ENCODE measurements at places on chromosomes 2 and 18.

DNA sequence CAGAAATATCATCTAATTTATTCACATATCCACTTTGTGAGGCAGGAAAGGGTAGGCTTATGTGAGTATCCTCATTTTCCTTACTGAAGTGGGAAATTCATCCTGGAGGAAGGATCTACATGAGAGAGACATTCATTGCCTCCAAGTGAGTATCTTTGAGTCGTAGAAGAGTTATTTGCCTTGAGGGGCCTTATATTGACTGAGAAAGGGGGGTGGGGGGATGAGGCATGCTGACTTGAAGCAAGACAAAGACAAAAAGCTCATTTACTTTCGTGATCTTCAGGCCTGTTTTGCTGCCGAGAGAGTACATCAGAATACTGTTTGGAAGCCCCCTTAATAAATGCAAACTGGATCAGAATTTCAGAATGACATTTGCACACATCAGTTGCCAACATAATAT is 17.6 kb upstream of the NEDD4L start:
- DNase-seq: no peak

DNA sequence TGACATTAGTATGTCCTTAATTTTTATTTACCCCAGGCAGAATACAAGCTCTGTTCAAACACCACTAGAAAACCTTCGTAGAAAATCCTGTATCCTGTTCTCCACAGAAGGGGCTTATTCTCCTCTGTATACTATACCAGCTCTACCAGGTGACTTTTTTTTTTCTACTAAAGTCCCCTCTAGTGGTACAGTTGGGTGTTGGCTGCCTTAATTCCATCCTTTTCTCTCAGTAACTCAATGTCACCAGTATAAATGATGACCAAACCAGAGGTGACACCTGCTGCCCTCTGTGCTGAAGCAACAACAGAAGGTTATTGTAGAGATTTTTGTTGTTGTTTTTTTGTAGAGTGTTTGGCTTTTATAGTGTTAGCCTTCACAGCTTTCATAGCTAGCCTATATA is 1322.0 kb downstream of the LRP1B start:
- DNase-seq: no peak

GRCh38 chr2:62568983-62569837 is 63.2 kb upstream of the TMEM17 start:
- DNase-seq: no peak

- DNase-seq: no peak
Measured at GRCh38 chr2:164778723-164779122, 62.9 kb downstream of the COBLL1 start.

DNA sequence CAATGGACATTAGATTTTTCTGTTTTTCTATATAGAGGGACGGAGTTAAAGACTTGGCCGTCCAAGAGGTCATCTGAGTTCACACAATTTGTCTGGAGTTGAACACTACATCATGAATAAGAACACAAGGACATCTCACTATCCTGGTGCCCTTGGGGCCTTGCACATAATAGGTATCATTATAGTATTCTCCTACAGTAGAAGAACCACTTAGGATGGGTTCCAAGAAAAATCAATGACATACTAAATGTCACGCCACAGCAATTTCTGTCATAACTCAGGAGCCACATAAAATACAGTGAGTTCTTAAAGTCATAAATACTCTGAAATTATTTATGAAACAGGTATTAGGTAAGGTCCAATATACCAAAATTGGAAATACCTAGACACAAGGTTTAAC is 154.4 kb downstream of the NCKAP5 start:
- no peak for DNase-seq

- no peak for DNase-seq
Measured at GRCh38 chr18:61973273-61974115, 80.7 kb upstream of the RNF152 start.

GRCh38 chr2:98560256-98560771 is 48.0 kb downstream of the COA5 start:
- no peak for DNase-seq

- DNase-seq: no peak
Measured at GRCh38 chr2:46388881-46389280, 90.5 kb upstream of the TMEM247 start.

DNA sequence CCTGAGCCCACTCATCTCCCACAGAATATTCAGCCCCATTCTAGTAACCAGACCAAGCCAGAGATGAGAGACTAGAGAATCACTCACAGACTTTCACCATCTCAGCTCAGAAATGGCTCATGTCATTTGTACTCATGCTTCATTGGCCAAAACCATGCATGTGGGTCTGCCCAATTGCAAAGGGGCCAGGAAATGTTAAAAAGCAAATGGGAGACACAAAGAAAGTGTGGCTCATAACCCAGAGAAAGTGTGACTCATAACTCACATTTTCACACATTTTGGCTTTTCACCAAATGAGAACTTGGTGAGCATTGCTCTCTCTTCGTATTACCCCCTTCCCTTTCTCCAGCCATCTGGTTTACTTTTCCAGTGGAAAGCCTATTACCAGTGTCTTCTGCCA is 66.2 kb downstream of the MDH1 start:
- no peak for DNase-seq

GRCh38 chr2:77310416-77310815 is 211.8 kb downstream of the LRRTM4 start:
- DNase-seq: no peak

DNA sequence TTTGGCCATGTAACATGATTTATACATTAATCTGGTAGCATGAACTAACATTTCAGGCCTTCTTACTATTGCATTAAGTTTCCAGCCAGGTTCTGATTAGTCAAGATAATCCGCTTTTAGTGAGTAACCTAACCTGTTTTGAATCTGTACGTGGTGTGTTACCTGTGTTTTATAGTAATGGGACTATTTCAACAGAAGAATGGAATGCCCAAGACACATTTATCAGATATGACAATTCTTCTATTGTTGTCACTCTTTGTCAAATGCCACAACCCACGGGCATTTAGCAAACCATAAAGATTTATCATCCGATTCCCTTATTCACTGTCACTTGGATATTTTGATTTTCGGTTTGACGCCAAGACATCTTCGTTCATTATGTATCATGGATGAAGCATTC is 117.9 kb downstream of the ETAA1 start:
- DNase-seq: no peak

DNA sequence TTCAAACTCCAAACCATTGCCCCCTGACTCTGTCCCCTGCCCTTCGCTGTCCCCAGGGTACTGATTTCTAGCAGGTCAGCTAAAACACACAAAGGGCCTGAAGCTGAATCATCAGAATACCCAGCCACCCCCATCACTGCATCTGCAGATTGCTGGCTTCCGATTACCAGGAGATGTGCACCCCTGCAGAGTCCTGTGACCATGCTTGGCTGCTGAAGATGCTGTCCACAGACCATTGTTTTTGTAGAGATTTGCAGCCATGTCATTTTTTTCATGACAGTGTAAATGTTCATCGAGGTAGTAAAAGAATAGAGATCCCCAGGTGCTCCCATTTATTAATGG is 463.3 kb downstream of the STK39 start:
- DNase-seq: no peak

DNA sequence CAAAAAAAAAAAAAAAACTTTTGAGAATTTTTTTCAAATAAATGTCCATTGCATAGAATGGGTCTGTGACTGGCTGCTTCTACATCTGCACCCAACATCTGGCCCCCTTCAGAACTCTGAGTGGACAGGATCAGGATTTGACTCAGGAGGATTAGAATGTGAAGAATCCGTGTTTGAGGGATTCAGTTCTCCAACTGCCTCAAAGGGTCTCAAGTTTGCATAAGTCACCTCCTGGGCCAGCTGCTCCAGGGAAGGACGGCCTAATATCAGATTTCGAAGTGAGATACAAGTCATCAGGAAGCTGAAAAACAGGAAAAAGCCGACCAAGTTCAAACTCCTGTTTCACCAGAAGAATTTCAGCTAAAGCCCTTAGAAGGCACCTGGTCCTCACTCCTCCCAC is 10.9 kb downstream of the MAT2A start:
- DNase-seq: no peak

GRCh38 chr2:179796213-179797007 is 65.0 kb downstream of the ZNF385B start:
- no peak for DNase-seq

DNA sequence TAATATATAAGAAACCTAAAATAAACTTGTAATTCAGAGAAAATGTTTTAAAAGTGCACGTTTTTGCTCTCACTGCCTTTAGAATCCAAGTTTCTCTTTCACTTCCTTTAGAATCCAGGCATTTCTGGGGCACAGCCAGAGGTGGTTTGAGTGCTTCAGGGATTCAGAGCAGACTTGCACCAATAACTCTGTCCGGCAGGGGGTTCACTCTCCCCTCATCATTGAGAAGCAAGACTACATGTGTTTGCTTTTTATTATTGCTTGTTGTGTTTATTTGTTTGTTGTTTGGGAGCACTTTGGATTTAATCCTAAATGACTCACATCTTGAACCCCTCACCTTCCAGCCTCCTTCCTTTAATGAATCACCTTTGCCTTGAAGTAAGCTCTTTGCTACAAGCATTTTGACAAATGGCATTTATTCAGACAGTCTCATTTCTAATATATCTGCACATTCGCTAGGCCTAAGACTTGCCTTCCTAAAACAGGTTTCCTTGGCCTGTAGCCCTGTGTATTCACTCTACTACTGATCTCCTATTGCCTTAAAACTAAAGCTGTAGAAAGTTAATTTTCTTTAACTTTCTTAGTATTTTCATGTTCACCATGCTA is 233.5 kb upstream of the ATP5MC3 start:
- DNase-seq: no peak

DNA sequence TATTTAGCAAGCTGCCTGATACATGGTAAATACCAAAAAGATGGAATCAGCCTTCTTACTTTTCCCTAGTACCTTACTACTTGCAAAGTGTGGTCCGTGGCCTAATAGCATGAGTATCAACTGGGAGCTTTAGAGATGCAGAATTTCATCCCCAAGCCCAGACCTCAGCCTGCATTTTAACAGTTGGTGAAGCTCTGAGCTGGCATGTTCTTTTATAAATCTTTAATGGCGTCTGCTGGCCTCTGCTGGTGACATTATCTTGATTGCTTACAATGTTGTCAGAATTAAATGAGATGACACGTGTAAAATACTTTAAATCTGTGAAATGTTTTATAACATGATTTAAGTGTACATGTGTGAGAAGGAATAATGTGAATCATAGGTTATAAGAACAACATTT is 115.1 kb upstream of the NOSTRIN start:
- no peak for DNase-seq

DNA sequence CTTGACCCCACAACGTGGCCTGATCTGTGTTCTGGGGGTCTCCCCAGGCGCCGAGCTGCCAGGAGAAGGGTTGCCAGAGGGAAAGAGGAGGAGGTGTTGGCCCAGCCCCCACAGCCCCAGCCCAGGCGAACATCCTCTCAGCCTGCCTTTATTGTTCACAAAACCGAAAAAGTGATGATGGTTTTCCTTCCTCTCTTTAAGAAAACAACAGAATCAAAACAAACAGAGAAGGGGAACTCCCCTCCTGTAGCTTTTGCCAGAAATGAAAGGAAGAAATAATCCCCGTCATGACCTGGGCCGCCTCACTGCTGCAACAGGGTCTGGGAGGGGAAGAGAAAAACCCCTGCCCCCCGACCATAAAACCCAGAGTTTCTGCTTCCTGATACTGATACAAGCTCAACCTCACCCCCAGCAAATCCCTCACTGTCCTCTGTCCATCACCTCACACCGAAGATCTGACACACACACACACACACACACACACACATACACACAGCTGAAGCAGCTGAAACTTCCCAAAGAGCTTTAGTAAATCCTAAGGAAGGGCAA is 52.0 kb downstream of the ZFP36L2 start:
- peak; percentile 74 for DNase-seq

- DNase-seq: no peak
Measured at GRCh38 chr2:100745604-100746003, 74.3 kb upstream of the NPAS2 start.

- no peak for DNase-seq
Measured at GRCh38 chr18:6835345-6835744, 105.8 kb downstream of the ARHGAP28 start.

- no peak for DNase-seq
Measured at GRCh38 chr2:64865831-64866345, 123.3 kb upstream of the SLC1A4 start.

DNA sequence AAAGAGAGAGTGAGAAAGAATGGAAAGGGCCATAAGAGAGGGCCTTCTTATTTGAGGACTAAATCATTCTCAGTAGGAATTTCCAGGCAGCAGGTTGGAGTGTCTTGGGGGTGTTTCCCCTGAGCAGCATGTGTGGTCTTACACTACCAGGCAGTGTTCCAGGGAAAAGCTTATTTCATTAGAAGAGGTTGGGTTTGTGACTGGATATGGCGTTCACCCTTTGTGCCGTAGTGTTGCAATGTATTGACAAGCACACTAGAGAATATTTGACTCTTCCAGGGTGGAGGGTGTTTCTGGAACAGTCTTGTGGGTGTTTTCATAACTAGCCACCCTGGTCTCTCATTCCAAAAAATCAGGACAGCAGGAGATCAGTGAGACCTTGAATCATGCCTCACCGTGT is 105.5 kb downstream of the NRP2 start:
- DNase-seq: no peak

GRCh38 chr2:195664528-195664927 is 7.5 kb downstream of the SLC39A10 start:
- no peak for DNase-seq

- DNase-seq: peak; percentile 64
Measured at GRCh38 chr2:104853534-104854497, at the start of gene POU3F3. TSS of gene POU3F3 (plus strand) at chr2:104854115. CDS start at chr2:104855511, 1,396 bp downstream.

DNA sequence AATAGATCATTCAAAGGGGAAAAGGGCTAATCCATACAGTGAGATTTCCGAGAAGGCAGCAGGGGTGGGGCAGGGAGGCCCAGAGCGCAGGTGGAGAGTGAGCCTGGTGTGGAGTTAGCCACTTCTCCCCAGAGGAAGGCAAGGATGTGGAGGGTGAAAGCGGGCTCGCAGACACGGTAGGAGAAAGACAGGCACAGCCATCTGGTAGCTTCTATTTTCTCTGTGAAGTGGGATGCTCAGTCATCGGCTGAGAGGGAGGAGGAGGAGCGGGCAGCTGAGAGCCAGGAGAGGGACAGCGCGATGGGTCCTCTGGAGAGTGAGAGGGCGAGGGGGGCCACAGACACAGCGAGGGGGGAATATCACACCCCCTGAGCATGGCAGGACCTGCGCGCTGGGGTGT is 153.3 kb upstream of the NDUFV2 start:
- DNase-seq: no peak

GRCh38 chr2:228646061-228646460 is 464.6 kb upstream of the SPHKAP start:
- no peak for DNase-seq

DNA sequence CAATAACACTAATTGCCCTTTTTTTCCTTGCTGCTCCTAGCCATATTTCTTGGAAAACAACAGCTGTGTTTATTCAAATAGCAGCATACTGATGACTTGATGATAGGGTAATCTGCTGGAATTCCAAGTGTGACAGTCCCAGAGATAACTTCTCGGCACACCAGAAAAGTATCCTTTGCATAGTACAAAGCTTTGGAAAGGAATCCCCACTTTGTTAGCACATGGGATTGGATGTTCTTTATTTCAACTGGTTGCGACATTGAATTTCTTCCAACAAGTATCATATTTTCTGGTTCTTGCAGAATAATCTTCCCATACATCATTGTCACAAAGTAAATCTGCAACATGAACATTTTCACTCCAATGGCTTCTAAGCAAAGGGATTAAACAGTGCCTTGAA is 445.8 kb upstream of the ACVR2A start:
- no peak for DNase-seq

GRCh38 chr2:232024457-232024856 is 62.9 kb downstream of the DIS3L2 start:
- no peak for DNase-seq

Data from activated naive CD8-positive, alpha-beta T cell treated with anti-CD3 and anti-CD28 coated beads, Interleukin-2, amount 10 ng/mL, durations not matched to agents 7 days and 5 days (primary cell).